AML-193 (cell line): ENCODE measurements at places on chromosomes 2 and 18.

DNA sequence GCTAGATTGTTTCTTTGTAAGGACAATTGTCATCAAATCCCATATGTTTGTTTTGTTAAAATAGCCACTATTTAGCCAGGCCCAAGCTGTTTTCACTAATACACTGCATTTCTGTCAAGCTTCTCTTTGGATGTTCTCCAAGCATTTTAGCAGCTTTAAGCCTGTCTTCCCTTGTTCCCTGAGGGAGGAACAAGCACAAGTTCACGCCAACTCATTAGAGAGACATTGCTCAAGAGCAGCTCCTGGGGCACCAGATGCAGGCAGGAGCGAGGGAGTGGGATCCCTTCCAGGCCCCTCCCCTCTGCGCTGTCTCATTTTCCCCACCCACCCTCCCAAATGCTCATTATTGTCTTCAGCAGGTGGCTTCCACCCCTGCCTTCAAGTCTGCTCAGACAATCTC lies 32.6 kb upstream of the PPP3R1 start:
- DNase-seq, result no peak

DNA sequence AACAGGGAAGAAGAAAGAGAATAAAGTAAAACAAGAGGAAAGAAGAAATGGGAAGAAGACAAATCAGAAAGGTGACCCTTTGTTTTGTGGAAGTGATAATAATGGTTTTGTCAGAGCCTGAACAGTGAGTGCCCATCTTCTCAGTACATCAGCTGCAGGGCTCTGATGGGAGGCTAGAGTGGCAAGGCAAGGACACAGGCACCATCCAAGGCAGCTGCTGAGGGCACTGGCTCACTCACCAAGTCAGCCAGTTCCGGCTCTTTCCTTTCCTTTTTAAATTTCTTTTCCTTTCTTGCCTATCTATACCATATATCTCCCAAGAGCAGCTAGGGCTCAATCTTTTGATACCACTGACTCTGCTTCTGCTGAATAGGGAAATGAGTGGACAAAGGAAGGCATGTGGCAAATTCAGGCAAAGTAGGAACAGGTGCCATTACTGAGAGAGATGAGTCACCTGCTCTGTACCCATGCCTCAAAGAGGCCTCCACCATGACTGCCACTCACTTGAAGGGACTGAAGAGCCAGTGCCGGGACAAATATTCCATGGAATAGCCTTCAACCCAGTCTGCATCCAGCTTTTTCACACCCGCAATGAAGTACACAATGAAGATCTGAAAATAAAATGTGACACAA lies 6.2 kb downstream of the GGCX start:
- no peak for DNase-seq

DNA sequence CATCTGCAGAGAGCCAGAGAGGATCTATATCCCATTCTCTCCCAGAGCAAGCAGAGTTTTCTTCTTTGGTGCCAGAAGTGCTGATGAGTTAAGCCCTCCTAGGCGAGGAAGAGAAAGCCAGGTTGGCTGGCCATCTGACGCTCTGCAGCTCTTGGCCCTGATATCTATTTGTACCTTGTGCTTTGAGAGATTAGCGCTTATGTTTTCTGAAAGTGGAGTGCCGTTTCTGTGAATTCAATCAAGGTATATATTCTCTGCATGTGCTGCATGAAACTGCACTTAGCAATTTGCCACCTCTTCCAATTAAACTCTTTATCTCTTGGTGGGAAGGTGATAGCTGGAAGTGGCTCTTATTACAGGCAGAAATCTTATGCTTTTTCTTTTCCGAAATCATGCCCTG lies 177.5 kb downstream of the LPIN1 start:
- no peak for DNase-seq

DNA sequence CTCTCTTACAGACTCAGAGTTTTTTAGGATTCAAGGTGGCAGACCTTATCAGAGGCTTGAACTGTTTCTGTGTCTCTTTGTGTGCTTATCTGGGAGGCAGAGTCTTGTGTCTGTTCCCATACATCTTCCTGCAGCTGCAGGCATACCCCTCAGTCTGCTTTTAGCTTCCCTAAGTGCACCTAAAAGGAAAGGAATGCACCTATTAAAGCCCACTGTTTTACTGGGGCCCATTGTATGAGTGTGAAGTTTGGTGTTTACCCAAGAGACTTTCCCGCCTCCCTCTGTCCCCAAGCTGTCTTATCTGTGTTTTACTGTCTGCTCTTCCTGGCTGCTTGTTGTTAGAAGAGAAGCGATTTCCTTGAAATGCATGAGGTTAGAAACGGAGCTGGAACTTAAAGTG lies 1757.3 kb upstream of the PIK3C3 start:
- DNase-seq, result no peak

- DNase-seq, result peak; percentile 10
Measured at GRCh38 chr2:190408538-190409271, 550 bp downstream of the MFSD6 start.
